ENCODE measurements at places on chromosomes 7 and 10.

DNA sequence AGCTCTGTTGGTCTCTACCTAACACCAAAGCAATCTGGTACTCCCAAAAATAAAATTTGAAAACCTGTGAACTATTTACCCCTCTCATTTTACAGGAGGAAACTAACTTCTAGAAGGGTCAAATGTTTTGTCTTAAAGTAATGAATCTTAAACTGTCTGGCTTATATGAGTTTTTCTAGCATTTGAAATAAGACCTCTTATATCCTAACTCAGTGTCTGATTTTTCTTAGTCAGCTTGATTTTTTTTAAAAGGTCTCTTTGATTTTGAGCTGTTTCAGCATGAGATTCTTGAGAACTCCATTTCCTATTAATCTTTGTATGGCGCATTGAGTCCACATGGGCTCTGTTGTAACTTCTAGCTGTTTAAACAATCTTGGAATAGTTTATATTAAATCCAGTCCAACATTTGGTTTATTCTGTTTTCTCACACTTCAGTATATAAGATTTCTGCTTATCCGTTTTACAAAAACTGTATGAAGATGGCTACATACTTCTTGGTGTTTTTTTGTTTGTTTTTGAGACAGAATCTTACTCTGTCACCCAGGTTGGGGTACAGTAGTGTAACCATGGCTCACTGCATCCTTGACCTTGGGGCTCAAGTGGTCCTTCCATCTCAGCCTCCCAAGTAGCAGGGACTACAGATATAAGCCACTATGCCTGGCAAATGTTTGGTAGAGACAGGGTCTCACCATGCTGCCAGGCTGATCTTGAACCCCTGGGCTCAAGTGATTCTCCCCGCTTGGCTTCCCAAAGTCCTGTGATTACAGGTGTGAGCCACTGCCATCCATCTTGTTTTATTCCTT, 91.1 kb downstream of the PPP1R9A start:
- no peaks in the 10 kb centered on the region for H3K4me1 ChIP-seq
- no peak for DNase-seq
- H3K27ac ChIP-seq, result no peak overlapping the region
- no peaks in the 10 kb centered on the region for H3K36me3 ChIP-seq
- H3K4me3 ChIP-seq, result no peak overlapping the region
- H3K27me3 ChIP-seq, result no peaks in the 10 kb centered on the region

- H3K4me1 ChIP-seq, result peaks cover 4% of the 10 kb centered on the region
- no peaks in the 10 kb centered on the region for H3K27me3 ChIP-seq
- DNase-seq, result no peak
- H3K36me3 ChIP-seq, result peaks cover 39% of the 10 kb centered on the region
Measured at GRCh38 chr10:14889318-14889717, 10.7 kb downstream of the SUV39H2 start.

DNA sequence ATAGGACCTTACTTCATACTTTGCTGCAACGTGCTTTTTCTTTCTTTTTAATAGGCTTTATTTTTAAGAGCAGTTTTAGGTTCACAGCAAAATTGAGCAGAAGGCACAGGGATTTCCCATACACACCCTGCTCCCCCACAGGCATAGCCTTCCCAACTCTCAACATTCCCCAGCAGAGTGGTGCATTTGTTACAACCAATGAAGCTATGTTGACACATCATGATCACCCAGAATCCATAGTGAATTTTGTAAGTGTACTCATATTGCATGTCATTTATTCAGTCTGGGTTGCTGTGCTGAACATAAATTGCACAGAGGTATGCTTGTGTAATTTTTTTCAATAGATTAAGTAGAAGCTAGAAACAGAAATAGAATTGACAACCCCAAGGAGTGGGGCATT, 327.3 kb downstream of the INHBA start:
- no peaks in the 10 kb centered on the region for H3K36me3 ChIP-seq
- no peak overlapping the region for H3K27ac ChIP-seq
- H3K4me1 ChIP-seq, result no peaks in the 10 kb centered on the region
- H3K4me3 ChIP-seq, result no peak overlapping the region
- no peaks in the 10 kb centered on the region for H3K27me3 ChIP-seq
- no peak for DNase-seq

DNA sequence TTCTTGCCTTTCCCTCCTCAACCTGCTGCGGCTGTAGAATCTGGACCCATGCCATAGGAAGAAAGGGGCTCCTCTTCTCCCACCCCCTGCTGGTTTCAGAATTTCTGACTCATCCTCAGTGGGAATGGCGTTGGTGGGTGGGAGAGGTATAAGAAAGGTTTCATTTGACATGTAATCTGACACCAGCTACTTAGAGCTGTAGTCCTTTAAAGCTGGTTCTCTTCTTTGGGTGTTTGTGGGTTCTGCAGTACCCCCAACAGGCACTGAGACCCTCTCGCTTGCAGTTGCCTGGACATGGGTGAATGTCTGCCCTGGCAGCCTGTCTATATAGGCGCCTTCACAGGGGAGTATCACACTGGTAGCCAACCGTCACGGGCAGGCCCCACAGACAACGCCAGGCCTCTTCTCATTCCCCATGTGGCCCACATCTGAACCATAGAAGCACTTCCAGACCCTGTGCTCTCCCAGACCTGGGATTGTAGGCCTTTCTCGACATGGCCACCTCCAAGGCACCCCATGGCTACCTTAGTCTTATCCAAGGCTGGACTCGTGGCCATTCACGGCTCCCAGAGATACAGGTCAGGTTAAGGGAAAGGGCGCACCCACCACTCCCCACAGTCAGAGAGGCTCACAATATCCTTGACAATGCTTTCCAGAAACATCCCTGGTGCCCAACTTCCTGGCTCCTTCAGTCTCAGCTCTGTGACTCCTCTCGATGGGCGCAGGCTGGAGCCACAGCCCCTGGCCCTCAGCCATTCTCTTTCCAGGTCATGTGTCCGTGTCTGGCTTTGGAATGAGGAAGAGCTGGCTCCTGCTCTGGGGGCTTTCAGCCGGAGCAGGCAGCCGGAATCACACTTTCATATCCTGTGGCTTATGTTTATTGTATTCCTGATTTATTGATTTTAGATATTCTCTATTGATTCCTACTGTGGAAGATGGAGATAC, 17.5 kb downstream of the ZNF862 start:
- peaks cover 29% of the 10 kb centered on the region for H3K4me1 ChIP-seq
- H3K27ac ChIP-seq, result peak overlapping the region; percentile 35
- H3K36me3 ChIP-seq, result peaks cover 28% of the 10 kb centered on the region
- H3K4me3 ChIP-seq, result no peak overlapping the region
- no peaks in the 10 kb centered on the region for H3K27me3 ChIP-seq
- DNase-seq, result no peak

- no peak overlapping the region for H3K4me3 ChIP-seq
- no peak for DNase-seq
- peaks cover 20% of the 10 kb centered on the region for H3K4me1 ChIP-seq
- H3K27ac ChIP-seq, result no peak overlapping the region
Measured at GRCh38 chr10:48235501-48235900, 39.0 kb downstream of the FRMPD2 start.

- H3K27me3 ChIP-seq, result no peaks in the 10 kb centered on the region
- no peaks in the 10 kb centered on the region for H3K36me3 ChIP-seq
Measured at GRCh38 chr7:75623390-75624133, 115.2 kb downstream of the HIP1 start.

GRCh38 chr7:15749631-15750030, 63.1 kb upstream of the MEOX2 start:
- no peak overlapping the region for H3K4me3 ChIP-seq
- H3K27me3 ChIP-seq, result no peaks in the 10 kb centered on the region
- DNase-seq, result no peak
- no peaks in the 10 kb centered on the region for H3K4me1 ChIP-seq
- no peaks in the 10 kb centered on the region for H3K36me3 ChIP-seq

Data from DND-41 (cell line).